NCI-H2081 treated with DMSO at 0.1 percent for 48 hours (cell line): ENCODE measurements at places on chromosomes 13 and 19.

GRCh38 chr13:79663435-79663834 is 182.5 kb downstream of the NDFIP2 start:
- no peak for DNase-seq

GRCh38 chr13:29441306-29441705 is 154.2 kb downstream of the SLC7A1 start:
- DNase-seq = no peak

GRCh38 chr19:5031231-5032100 is 62.6 kb downstream of the KDM4B start:
- no peak for DNase-seq

DNA sequence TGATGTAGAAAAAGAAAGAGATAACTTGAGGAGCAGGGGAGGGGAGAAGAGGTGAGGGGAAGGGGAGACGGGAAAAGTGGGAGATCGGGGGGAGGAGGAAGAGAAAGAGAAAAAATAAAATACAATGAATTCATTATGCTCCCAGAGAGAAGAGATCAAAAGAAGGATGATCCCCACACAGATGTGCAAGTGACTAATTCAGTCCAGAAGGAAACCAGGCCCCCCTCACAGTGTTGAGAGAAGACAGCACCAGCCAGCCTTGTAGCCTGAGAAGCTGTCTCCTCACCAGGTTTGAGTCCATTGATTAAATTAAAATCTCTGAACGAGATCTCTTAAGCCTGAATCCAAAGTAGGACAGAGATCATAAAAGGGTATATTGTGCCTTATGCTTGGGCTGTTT is 333.7 kb upstream of the NBEA start:
- no peak for DNase-seq

DNA sequence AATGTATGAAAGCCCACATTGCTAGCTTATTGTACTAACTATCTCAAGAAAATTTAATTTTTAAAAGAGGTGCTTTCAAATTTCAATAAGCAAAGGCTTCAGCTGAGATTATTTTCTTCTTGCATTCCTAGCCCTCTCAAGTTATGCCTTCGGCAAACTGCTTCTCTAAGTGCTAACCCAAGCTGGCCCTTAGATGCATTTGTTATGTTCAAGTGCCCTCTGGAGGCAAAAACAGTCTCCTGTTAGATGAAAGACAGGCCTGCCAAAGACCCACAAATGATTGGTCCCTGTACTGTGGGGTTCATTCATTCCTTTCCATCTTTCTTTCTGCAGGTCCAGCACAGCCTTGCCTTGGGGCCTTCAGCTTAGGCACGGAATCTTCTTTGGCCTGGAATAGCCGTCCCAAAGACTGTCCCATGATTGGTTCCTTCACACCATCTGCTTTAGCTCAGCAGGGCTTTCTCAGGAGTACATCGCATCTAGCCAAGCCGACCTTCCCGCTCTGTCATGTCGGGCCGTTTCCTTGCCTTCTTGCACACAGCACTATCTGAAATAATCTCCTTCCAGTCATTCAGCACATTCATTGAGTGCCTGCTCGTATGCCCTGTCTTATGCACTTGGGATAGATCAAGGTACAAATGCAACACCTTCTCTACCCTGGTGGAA is 26.4 kb upstream of the TPTE2 start:
- DNase-seq = no peak

GRCh38 chr19:43820098-43820883 is 6.8 kb upstream of the ZNF283 start:
- DNase-seq = no peak

DNA sequence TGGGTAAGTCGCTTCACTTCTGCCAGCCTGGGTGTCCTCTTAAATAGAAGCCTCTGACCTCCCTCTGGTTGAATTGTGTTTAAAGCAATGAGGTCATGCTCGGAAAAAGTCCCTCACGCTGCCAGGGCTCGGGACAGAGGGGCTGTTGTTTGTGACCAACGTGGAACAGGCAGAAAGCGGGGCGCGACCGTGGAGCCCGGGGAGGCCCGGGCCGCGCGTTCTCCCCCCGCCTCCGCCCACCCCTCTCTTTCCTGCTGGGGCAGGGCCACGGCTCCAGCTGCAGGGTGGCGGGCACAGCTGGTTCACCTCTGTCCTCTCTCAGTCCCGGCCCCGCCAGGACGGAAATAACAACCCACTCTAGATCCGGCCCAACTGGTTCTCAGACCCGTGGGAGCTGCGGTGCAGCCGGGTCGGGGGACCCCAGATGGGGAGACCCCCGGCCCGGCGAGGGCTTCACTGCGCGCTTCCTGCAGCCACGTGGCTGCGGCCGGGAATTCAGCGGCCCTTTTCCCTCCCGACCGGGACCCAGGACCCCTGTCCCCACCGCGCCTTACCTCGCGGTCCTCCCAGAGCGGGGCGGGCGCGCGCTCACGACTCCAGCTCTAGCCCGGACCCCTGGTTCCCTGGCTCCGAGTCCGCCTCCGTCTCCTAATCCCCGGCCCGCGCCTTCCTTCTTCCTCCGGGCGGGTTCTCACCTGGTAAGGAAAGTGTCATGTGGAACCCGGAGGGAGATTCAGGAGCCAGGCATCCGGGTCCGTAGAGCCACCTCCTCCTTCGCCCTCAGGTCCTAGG is 1.9 kb downstream of the CDC42EP5 start:
- DNase-seq = no peak

- DNase-seq = no peak
Observed at GRCh38 chr19:10193790-10194499, 808 bp downstream of the DNMT1 start.

- DNase-seq = peak; percentile 20
Observed at GRCh38 chr13:37348916-37349643, 243.6 kb upstream of the CSNK1A1L start.

GRCh38 chr19:19321141-19321577 is 530 bp downstream of the MAU2 start:
- no peak for DNase-seq

GRCh38 chr13:80363890-80364503 is 23.1 kb upstream of the SPRY2 start:
- no peak for DNase-seq

- DNase-seq = no peak
Observed at GRCh38 chr13:23995283-23996073, 98.2 kb upstream of the C1QTNF9B start.

GRCh38 chr19:38661996-38662395 is 14.5 kb downstream of the ACTN4 start:
- no peak for DNase-seq

- DNase-seq = no peak
Observed at GRCh38 chr13:98648141-98648540, 71.2 kb upstream of the STK24 start.

DNA sequence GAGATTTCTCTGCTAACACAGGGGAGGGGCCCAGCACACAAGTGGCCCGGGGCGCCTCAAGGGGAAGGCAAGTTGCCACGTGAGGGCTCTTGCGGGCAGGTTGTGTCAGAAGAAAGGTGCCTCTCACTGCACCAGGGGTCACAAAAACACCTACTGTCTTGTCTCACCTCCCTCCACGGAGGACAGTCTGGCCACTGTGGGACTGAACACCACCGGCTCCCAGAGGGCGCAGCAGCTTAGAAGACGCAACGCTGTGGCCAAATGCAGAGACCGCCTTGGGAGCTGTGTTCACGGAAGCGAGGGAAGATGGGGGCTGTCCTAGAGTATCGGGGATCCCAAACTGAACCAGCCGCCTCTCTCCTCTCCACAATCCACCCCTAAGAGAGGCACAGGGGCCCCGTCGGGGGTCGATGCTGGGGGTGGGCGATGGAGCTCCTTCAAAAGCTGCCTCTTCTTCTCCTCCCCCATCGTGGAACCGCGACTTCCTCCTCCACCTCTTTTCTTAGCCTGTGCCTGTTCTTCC is 177.5 kb downstream of the FOXO1 start:
- no peak for DNase-seq

GRCh38 chr19:55958356-55958755 is 10.7 kb downstream of the NLRP8 start:
- no peak for DNase-seq
